ENCODE measurements at places on chromosomes 1 and 21.

GRCh38 chr1:205041001-205041715 lies 1.9 kb upstream of the CNTN2 start:
- no peak for DNase-seq

- no peak for DNase-seq
These were observed 154.7 kb downstream of the RUNX1 start for GRCh38 chr21:34894401-34894800.

- DNase-seq: no peak
These were observed 68.4 kb downstream of the ARHGEF10L start for GRCh38 chr1:17607644-17608581.

DNA sequence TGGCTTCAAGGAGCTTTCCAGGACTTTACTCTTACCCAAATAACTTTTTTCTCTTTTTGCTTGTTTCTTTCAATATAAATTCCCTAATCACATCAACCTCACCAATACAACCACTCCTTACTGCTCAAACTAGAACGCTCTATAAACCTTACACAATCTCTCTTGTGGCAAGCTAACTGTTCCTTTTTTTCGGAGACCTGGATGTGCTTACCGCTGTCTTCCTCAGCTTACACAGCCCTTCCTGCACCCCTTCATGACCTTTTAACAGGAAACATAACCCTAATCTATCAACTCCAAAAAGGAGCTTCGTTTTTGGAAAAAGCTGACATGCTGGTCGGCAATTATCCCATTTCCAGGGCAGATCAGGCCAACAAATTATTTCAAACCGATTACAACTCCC lies 24.1 kb upstream of the SLC2A5 start:
- DNase-seq: no peak

DNA sequence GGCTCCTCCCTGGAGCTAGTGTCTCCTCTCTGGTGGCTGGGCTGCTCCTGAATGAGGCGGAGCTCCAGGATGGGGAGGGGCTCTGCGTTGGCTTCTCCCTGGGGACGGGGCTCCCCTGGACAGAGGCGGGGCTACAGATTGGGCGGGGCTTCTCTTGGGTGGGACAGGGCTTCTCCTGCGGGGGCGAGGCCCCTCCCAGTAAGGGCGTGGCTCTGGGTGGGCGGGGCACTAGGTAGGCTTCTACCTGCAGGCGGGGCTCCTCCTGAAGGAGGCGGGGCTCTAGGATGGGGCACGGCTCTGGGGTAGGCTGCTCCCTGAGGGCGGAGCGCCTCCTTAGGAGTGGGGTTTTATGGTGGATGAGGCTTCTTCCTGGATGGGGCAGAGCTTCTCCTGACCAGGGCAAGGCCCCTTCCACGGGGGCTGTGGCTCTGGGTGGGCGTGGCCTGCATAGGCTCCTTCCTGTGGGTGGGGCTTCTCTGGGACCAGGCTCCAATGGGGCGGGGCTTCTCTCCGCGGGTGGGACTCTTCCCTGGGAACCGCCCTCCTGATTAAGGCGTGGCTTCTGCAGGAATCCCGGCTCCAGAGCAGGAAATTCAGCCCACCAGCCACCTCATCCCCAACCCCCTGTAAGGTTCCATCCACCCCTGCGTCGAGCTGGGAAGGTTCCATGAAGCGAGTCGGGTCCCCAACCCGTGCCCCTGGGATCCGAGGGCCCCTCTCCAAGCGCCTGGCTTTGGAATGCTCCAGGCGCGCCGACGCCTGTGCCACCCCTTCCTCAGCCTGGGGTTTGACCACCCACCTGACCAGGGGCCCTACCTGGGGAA lies 22.7 kb upstream of the ARF1 start:
- peak; percentile 26 for DNase-seq

GRCh38 chr1:240719953-240720700 lies 108.2 kb upstream of the GREM2 start:
- no peak for DNase-seq

DNA sequence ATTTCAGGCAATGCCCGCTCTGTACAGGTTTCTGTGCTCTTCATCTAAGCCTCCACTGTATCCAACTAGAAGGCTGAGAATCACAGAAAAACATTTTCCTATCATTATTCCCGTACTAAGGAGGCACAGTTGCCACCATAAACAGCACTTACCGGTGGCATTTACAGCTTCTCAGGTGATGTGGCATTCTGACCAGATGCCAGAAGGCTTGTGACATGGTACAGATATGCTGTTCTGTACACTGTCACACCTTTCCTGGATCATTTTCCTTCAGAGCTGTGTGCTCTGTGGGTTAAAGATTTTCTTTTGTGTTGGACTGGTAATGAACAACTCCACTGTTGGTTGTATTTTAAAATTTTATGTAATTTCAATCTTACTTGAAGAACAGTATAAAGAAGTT lies 4.0 kb upstream of the UAP1 start:
- no peak for DNase-seq

DNA sequence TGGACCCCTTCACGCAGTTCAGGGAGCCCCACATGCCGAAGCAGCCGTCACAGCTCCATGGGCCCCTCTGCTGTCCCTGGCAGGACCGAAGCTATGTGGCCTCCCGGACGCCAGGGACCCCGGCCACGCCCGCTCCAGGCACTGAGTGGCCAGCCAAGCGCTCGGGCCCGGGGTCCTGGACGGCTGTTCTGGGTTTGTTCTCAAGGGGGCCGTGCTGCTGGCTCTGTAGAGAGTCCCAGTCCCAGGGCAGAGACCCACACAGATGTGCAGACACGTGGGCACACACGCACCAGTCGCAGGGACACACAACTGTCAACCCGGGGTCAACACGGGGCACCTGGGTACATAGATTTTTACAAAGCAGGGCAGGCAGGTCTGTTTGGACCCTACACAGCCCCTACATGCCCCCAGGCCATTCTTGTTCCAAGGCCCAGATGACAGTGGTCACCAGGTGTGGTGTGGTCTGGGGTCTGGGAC lies 6.7 kb downstream of the B3GALT6 start:
- no peak for DNase-seq

DNA sequence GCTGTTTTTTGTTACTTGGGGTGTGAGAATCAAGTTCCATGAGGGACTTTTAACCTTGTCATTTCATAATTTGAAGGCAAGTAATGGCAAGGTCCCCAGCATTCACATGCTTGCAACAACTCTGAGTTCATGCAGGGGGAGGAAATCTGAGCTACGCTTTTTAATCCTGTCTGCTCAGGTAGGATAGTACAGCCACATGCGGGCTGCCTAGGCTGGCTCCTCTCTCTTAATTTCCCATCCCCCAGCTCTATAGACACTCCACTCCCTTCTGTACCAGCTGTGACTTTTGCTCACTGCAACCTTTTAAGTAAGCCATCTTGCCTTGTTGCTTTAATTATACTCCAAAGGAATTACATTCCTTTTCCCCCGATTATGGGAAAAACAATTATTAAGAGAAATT lies 30.1 kb downstream of the PTGFR start:
- DNase-seq: no peak

- no peak for DNase-seq
These were observed 415.5 kb downstream of the NUF2 start for GRCh38 chr1:163737261-163737660.

GRCh38 chr1:245229051-245229450 lies 74.3 kb downstream of the KIF26B start:
- no peak for DNase-seq

DNA sequence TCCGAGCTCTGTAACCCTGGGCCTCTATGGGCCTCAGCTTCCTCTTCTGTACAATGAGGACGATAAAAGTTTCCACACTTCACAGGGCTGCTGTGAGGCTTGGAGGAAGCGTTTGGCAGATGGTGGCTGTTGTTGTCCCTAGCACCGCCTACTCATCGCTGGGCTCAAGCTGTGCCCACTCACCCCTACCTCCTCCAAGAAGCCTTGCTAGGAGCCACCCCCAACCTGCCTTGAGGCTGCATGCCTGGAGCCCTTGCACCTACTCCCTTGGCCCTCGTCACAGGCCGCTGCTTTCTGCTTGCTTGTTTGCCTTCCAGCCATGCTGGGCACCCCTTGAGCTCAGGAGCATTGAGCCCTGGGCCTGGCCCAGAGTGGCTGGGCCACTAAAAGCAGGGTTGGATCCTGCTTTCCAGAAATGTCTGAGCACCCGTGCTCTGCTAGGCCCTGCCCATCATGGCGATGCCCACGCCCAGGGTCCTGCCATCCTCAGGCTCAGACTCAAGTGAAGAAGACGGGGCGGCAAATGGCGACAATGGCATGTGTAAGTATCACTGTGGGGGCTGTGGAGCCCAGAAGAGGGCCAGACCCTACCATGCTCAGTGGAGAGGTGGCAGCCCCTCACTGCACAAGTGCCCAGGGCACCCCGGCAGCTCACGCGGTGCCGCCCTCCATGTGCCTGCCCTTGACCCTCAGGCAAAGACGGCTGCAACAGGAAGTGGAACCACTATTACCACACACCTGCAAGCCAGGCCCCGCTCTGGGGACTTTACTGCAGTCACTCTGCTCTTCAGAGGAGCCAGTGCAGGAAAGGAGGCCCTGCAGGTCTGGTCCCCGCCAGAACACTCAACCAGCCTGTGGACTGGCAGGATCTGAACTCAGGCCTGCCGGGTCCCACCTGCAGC lies 9.5 kb downstream of the SH3BGRL3 start:
- no peak for DNase-seq

DNA sequence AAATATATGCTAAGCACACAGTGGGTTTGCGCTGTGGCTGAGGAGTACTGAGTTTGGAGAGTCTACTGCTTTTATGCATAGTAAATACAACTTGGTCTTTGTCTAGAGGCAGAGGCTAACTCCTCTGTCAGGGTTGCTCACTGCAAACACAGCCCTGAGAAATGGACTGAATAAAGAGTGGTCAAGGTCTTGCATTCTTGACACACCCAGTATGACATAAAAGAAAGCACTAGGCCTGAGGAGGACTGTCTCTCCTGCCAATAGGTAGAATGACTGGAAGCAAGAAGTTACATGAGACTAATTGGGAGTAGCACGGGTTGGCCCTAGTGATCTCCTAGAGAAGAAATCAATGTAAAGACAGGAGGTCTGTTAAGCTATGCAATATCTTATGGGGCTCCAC lies 367.2 kb upstream of the B3GALT2 start:
- no peak for DNase-seq

GRCh38 chr1:79885101-79885500 lies 878.6 kb upstream of the ADGRL4 start:
- DNase-seq: no peak

GRCh38 chr1:208737922-208738321 lies 493.7 kb upstream of the PLXNA2 start:
- no peak for DNase-seq

DNA sequence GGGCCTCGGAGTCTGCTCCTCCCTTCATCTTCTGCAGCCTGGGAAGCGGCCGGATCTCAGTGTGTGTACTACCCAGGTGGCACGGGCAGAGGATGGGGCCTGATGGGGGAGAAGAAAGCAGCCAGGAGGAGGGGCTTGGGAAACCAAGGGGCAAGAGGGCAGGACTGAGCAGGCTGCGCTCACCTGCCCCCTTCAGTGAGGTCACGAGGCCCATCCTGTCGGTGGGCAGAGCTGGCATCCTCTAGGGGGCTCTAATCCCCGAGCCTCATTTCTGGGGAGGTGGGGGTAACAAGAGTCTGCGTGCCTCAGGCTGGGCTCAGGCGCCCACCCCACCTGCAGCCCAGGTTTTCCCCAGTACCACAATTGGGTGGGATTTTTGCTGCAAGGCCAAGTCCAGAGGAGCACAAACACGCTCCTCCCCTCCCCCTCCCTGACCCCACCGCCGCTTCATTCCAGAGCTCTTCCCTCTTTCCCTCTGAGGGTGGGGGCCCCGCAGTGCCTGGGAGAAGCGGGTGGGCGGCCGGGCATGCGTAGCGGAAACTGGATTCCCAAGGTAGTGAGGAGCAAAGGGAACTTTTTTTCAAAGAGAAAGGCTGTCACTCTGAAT lies 1.8 kb upstream of the WNT3A start:
- no peak for DNase-seq

- DNase-seq: no peak
These were observed 24.8 kb upstream of the ALDH4A1 start for GRCh38 chr1:18927082-18927653.

DNA sequence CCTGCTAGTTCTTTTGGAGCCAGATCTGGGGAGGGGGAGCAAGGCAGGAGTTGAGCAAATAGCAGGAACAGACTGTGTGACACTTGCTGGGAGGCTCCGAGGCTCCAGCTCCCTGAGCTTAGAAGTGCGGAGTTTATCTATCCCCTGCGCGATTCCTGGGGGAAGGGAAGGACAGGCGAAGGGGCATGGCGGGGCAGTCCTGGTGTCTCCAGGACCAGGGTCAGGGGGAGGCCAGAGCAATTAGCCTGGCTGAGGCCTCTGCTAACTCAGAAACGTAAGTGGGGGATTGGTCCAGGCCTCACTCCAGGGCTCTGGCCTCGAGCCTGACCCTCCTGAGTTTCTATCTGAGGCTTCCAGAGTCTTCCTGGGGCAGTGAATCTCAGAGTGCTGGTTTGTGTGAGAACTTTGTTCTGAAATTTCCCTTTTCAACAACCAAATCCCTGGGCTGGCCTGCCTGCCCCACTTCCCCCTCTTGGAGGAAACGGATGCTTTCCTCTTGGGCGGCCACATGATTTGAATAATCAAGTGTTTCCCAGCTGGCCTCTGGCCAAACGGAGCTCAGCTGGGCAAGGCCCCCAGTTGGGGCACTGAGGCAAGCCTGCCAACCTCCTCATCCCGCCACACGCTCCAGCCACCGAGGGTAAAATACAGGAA lies 15.6 kb downstream of the ALPL start:
- no peak for DNase-seq

DNA sequence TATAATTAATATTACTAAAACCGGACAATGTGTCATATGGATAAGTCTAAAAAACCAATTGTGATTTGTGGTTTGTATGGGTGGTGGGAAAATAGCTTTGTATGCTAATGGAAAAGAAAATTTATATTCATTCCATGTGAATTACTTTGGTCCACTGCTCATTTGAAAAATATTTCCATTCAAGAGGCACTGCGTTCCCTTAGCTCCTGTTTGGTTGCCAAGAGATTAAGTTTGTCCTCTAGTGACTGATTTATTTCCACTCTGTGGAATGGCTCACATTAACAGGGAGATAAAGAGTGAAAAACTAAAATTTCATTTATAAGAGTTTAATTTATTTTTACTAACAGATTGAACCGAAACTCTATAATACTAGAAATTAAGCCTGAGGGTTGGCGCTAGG lies 744.1 kb upstream of the CHRM3 start:
- DNase-seq: no peak

DNA sequence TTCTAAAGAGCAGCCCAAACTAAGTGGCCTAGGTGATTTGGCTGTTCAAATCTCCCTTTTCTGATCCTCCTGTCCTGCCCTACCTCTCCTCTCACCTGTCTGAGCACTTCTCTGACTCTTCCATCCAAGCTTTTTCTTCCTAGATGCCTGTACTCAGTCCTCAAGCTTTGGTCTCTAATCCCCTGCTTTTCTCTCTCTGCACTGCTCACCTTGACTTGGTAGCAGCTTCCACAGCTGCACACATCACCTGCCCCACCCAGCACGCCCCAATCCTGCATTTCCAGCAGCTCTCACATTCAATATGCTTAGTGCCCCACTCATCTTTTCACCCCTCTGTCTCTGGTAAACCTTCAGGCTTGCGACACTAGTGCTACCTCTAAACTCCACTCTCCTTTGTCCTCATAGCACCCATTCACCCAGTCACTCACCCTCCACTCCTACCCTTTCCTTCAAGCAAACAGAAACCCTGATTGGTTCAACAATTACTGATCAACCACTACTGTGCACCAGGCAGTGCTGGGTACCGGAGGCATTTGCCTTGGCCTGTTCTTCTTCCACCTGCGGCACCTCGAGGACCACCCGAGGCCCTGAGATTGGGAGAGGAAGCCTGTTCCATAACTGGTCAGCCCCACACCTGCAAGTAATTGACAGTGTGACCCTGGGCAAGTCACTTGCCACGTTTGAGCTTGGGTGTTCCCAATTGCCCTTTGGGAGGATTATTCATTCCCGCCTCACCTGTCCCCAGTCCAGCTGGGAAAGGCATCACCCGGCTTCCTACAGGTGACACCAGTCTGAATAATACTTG lies 136.1 kb upstream of the EDN2 start:
- DNase-seq: no peak

GRCh38 chr1:208231881-208232661 lies 12.1 kb downstream of the PLXNA2 start:
- no peak for DNase-seq
